ENCODE measurements at places on chromosomes 12 and 14.

DNA sequence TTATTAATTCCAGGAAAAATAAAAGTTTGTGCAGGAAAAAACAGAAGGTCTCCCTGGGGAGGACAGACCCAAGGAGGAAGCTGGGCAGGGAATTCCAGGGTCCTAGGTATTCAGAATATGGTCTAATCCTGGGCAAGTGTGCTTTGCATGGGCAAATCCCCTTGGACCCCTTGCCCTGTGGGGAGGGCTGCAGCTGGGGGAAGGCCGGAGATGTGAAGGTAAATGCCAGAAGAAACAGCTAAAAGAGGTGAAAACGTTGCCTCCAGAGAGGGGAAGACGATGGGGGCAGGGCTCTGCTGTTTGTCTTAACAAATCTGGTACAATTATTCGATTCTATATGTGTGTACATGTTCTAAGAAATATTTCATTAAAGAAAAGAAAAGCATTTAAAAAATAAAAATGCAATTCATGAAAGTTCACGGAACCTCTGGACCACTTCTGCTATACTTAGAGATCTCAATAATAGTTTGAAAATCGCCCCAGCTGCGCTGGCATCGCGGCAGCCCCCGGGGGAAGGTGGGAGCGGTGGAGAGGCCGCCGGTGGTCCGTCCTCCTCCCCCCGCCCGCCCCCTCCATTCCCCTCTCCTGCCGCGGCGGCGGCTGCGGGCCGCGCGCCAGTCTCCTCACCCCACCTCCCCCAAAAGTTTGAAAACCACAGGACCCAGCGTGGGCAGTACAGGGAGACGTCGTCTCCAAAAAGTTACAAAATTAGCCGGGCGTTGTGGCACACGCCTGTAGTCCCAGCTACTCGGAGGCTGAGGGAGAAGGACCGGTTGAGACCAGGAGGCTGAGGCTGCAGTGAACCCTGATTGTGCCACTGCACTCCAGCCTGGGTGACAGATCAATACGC lies 1.5 kb upstream of the PRPF40B start:
- DNase-seq, result no peak

- DNase-seq, result no peak
These were observed 366.3 kb upstream of the FAR2 start for GRCh38 chr12:28782812-28783211.

DNA sequence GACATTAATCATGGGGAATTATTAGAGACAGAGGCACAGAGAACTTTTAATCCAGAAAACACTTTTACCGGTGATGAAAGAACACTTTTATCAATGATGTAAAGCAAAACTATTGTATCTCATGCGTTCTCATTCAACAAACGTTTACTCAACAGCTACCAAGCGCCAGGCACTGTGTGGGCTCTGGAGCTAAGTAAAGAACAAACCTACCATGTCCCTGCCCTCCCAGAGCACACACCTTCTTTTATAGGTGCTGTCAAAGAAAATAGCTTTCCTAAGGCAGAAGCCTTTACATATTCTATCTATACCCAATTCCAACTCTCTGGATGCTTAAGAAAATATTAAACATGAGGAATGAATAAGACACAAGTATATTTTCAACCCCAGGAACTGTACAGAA lies 91.1 kb downstream of the FOXN3 start:
- no peak for DNase-seq

DNA sequence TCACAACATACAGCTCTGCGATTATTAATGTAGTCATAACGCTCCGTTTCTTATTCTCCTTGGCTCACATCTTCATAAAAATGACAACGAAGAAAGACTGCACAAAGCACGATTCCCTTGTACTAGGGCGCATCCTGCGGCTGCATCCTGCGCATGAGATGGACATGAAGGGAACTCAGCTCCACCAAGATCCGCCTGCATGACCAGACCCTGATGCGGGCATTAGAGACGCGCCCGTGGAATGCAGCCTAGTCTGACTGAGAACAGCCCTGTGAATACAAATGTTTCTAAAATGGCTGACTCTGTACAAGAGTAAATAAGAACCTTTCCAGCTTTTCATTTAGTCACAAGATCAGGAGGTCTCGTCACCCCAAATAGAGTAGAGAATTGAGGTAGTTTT lies 422.2 kb downstream of the NOVA1 start:
- no peak for DNase-seq

- no peak for DNase-seq
These were observed 69.2 kb downstream of the SLC25A47 start for GRCh38 chr14:100392356-100392755.
